ENCODE measurements at places on chromosomes 2 and 18.

- DNase-seq = no peak
These were observed 24.1 kb downstream of the ADNP2 start for GRCh38 chr18:80133124-80133523.

DNA sequence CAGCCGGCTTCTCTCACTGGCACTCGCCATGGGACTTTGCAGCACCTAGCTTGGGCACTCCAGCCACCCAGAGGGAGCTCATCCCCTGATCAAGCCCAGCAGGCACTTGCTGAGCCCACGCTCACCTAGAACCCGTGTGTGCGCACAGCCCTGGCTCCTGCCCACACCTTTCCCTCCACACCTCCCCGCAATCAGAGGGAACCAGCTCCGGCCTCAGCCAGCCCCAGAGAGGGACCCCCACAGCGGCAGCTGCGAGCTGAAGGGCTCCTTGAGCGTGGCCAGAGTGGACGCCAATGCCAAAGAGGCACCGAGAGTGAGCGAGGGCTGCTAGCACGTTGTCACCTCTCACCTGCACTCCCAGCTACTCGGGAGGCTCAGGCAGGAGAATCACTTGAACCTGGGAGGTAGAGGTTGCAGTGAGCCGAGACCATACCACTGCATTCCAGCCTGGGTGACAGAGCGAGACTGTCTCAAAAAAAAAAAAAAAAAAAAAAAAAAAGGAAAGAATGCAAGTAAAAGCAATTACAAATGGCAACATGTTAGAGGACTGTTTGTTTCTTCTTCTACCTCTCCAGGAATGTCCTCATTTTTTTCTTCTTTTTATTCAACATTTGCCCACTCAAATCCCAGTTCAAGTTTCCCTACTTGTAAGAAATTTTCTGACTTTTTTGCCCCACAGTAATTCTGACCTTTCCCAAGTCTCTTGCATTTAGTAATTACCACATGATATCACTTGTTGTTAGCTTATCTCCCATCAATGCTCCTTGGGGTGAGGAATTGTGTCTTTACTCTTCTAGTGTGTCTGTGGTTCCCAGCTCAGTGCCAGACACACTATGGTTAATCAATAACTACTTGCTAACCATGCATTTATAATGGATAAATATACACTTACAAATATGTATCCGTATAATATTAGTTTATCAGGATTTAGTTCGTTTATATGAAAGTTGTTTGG is 40.6 kb upstream of the ST3GAL5 start:
- DNase-seq = no peak

GRCh38 chr2:231395188-231396057 is at the start of gene B3GNT7:
Gene B3GNT7 (plus strand): TSS chr2:231395710. CDS start chr2:231395804, 94 bp downstream.
- DNase-seq = no peak

DNA sequence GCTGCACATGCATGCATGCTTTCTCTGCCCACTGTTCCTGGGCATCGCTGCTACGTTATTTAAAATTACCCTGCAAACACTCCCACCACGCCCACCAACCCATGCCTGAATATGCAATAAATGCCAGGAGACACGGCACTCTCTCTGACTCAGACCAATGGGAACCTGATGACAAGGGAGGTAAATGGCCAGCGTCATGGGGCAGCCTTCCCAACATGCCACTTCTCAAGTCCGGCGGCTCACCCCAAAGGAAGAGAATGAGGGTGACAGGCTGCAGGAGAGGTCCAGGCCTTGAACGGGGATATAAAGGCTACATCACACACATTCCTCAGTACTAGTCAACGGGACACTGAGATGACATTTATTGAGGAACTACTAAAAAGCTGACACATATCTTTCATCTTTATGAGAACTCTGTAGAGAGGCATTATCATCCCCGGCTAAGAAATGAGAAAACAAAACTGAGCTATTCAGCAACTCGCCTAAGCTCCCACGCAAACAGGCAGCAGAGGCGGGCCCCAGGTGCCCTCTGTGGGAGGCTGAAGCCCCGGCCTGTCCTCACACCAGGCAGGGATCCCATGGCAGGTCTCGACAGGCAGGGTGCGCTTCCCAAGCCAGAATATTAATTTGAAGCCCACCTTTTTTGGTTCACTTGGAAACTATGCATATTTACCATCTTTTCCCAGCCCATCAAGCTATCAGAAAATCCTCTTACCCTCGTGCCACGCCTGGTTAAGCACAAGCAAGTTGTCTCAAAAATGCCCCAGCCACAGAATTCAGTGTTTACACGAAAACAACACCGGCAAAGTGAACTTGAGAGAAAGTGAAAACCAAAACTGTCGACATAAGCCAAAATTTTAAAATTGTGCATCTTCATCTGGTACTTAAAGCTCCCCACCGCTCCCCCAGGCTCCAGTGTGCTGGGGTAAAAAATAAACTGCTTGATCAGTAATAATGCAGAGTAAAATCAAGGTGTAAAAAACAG is 166.3 kb downstream of the HDAC4 start:
- no peak for DNase-seq

DNA sequence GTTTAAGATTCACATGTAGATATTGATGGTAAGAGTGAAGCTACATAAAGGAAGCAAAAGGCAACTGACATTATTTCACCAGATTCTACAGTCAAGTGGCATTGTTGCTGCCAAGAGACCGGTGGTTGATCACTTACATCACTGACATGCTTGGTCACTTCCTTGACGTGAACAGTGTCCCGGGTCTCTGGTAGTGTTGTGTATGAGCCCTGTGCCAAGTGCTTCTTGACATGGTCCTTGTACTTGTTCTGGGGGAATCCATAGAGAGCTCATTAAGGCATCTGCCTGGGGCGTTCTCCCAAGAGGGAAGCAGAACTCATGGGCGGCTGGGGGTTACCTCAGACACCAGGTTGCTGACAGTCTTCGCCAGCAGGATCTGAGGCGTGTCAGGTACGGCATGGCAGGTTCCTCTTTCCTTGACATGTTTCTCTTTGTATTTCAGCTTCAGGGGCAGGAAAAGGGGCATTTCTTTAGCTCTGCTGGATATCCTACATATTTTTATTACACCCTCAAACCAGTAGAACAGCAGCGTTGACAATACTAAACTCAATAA is 116.2 kb downstream of the RIF1 start:
- no peak for DNase-seq

GRCh38 chr2:105783151-105783738 is 38.5 kb downstream of the NCK2 start:
- DNase-seq = no peak

DNA sequence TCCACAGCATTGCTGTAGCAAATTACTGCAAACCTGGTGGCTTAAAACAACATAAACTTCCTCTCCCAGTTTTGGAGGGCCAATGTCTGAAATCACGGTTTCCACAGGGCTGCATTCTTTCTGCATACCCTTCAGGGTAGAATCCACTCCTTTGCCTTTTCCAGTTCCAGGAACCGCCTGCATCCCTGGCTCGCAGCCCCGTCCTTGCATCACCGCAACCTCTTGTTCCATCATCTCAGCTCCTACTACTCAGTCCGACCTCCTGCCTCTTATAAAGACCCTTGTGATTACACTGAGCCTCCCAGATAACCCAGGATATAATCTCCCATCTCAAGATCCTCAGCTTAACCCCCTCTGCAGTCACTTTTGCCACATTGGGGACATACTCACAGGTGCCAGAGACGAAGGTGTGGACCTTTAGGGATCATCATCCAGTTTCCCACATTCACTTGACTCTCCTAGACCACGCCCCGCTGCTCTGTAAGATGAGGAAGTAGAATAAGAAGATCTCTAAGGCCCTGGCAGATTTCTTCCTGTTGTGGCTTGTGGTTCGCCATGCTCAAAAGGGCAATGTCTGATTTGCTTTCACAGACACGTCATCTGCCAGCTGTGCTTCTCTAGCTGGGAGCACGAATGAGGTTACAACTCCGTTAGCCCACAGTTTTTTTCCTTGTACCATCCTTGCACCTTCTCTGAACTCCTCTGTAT is 103.6 kb upstream of the AGAP1 start:
- DNase-seq = no peak

DNA sequence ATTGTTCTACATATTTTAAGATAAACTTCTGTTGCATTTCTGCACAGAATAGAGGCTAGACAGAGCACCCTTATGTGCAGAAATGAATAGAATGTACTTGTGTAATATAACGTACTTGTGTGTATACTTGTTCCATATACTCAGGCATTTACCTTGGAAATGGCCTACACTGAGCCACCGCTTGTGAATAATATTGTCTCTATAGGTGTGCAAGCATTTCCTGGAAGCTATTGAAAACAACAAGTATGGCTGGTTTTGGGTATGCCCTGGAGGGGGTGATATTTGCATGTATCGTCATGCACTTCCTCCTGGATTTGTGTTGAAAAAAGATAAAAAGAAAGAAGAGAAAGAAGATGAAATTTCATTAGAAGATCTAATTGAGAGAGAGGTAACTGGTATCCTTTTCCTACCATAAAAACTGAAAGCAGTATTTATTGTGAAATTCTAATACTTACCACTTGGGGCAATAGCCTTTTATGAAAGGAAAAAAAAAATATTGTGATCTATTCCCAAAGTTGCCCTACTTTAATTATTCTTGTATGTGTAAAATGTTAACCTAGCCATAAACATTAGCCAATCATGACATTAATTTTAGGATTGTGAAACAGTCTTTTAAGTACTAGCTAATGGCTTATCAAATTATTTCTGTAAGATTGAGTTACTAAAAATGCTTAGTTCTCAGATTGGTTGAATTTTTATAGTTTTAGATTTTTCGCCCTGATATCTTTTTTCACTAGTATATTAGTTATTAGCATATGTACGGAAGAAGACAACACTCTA is 18.0 kb downstream of the ZC3H15 start:
- DNase-seq = no peak

DNA sequence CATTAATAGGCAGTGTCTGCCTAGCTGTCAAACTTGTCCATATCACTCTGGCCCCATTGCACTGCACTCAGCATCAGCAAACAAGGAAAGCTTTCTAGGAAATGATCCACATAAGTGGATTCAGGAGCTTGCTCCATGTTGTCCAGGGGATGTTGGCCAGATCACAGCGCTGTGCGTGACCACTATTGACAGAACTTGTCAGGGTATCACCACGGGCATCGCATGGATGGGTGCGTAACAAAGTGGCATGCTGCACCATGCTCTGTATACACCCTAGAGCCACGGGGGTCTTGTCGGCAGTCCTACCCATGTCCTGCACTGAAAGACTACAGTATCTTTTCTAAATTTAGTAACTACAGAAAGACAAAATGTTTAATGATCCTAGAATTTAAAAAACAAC is 15.6 kb downstream of the SATB2 start:
- DNase-seq = no peak

GRCh38 chr2:29115797-29116781 is 874 bp downstream of the CLIP4 start:
- DNase-seq = peak; percentile 28

DNA sequence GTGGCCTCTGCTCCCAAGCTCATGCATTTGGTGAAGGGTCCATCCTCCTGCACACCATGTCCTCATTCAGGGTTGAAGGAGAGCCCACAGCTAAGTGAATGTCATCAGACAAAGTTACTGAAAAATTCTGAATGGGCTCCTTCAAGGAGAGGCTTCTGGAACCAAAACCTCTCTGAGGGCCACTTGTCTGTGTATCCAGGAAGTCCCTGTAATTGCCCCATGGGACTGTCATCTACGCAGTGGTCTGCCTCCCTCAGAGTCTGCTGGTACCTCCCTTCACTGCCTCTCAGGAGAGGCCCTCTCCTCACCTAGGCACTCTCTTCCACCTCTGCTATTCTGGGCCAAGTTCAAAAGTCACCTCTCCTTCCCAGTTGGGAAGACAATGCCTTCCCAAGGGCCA is 68.0 kb downstream of the SLC4A5 start:
- DNase-seq = no peak

- DNase-seq = no peak
These were observed 282.7 kb downstream of the DCDC2C start for GRCh38 chr2:3986063-3986462.

- DNase-seq = no peak
These were observed 49.4 kb downstream of the LONRF2 start for GRCh38 chr2:100272841-100273329.

DNA sequence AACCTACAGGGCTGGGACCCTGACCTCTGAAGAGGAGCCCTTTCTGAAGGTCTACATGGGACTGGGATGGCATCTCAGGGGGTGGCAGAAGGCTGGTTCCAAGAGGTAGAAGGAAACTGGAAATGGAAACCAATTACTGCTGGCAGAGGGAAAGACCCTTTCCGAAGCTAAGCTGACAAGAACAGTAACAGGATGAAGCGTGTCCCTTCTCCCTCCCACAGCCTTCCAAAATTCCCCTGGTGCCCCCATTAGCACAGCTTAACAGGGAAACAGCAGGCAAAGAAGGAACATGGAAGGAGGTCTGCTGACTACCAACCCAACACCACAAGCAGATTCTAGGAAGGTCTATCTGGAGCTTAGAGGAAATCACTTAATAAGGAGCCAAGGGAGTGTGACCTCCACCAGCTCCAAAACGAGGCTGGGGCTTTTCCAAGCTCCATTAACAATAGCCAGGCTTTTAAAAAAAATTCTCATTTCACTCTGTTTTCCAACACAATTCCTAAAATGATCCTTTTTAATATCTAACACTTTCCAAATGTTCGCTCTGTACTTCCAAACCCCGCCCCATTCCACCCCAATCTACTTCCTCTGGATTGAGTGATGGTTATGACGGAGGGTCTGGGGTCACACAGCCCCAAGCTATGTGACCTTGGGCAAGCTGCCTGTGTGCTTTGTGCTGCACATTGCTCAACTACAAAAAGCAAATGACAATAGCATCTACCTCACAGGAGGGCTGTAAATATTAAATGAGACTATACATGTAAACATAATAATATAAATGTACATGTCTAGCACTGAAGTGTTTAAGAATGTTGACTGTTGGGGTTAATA is 55.2 kb downstream of the STK39 start:
- no peak for DNase-seq

GRCh38 chr2:166365803-166366420 is 9.8 kb downstream of the SCN9A start:
- no peak for DNase-seq

- DNase-seq = no peak
These were observed 30.4 kb downstream of the CYTIP start for GRCh38 chr2:157413326-157414035.

- DNase-seq = no peak
These were observed 78.9 kb upstream of the SCN7A start for GRCh38 chr2:166572937-166573336.

GRCh38 chr2:14336759-14337382 is 295.6 kb upstream of the LRATD1 start:
- no peak for DNase-seq

DNA sequence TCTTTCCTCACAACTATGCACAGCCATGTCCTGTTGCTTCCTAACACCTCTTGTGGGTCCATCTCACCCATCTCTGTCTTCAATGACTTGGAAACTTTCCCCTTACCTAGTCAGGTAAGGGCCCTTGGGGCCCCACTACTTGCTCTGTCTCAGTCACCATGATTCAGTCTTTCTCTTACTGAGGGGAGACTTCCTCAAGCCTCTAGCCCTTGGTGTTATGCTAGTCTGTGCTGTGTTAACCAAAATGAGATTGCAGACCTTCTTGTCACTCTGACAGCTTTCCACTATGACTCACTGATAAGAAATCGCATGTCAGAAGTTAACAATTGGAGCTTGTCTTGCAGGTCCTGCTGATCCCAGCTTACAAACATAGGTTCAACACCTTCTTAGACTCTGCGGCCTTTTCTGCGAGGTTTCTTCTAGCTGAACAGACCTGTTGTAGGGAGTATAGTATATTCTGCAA is 65.3 kb downstream of the WDR75 start:
- DNase-seq = no peak

Data from stimulated activated CD4-positive, alpha-beta T cell treated with anti-CD3 and anti-CD28 coated beads, TNF-alpha, amount 100 ng/mL, for 1 hour (primary cell).